ENCODE measurements at places on chromosomes 2 and 18.

GRCh38 chr2:207363761-207364290, 165.9 kb upstream of the CREB1 start:
- no peak for DNase-seq
- no peaks in the 10 kb centered on the region for H3K4me1 ChIP-seq
- no peaks in the 10 kb centered on the region for H3K27me3 ChIP-seq

GRCh38 chr18:5107988-5108387, 89.1 kb downstream of the AKAIN1 start:
- no peak overlapping the region for H3K4me3 ChIP-seq
- no peak for DNase-seq
- no peak overlapping the region for H3K27ac ChIP-seq
- no peaks in the 10 kb centered on the region for H3K36me3 ChIP-seq

DNA sequence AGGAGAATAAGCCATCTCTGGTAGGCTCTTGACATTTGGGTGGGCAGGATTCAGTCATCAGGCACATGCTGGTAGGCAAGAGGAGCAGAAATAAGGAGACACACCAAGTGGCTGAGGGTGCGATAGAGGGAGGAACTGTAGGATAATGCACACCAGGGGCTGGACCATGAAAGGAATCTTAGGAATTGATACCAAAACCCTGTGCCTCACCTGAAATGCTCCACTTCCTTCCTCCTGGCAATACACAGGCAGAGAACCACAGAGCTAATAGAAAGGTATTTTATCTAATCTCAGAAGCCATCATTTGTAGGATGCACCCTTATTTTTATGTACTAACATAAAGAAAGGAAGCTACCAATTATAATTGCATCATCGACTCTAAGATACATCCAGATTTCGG, 4.4 kb upstream of the CYP1B1 start:
- H3K27ac ChIP-seq = no peak overlapping the region
- H3K27me3 ChIP-seq = no peaks in the 10 kb centered on the region
- no peaks in the 10 kb centered on the region for H3K36me3 ChIP-seq

GRCh38 chr18:34623557-34623956, 86.5 kb upstream of the DTNA start:
- H3K4me1 ChIP-seq = peaks cover 5% of the 10 kb centered on the region
- H3K27me3 ChIP-seq = no peaks in the 10 kb centered on the region
- H3K27ac ChIP-seq = no peak overlapping the region
- DNase-seq = no peak

DNA sequence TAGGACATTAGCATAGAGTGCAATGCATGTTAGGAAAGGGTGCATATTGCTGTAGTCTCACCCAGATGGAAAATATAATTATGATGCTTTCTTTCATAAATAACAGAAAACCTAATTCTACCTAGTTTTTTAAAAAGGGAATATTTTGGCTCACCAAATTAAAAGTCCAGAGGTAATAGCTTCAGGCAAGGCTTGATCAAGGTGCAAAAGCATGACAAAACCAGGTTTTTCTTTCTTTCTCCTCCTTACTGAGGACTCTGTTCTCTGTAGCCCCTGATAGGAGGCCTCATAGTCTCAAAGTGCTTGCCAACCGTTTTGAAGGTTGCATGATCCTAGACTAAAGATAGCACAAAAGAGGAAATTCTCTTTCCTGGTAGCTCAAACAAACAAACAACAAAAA, 349.9 kb downstream of the CTNNA2 start:
- H3K4me3 ChIP-seq = no peak overlapping the region
- no peak for DNase-seq
- H3K36me3 ChIP-seq = no peaks in the 10 kb centered on the region
- H3K4me1 ChIP-seq = no peaks in the 10 kb centered on the region

- DNase-seq = no peak
- no peaks in the 10 kb centered on the region for H3K36me3 ChIP-seq
- no peaks in the 10 kb centered on the region for H3K4me1 ChIP-seq
- no peak overlapping the region for H3K27ac ChIP-seq
- no peak overlapping the region for H3K4me3 ChIP-seq
These were observed 97.0 kb downstream of the MBP start for GRCh38 chr18:77035380-77036187.

DNA sequence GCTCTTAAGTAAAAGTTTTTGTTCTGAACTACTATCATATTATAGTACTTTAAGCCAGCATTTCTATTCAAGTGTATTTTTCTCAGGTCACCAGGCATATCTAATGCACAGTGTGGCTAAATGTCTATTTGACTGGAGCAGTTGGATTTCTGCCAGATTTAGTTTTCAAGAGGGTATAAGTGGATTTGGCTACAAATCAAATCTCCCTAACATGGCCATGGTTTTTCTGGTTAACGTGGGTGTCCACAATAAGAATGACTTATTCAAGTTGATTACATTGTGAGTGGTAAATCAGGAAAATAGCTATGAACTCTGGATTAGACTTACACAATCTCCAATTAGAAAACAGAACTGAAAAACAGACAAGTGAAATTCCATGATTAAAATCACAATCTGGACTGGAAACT, 5.7 kb upstream of the CHN1 start:
- H3K4me3 ChIP-seq = no peak overlapping the region
- no peak for DNase-seq
- H3K36me3 ChIP-seq = no peaks in the 10 kb centered on the region
- no peaks in the 10 kb centered on the region for H3K27me3 ChIP-seq
- H3K4me1 ChIP-seq = peaks cover 25% of the 10 kb centered on the region

DNA sequence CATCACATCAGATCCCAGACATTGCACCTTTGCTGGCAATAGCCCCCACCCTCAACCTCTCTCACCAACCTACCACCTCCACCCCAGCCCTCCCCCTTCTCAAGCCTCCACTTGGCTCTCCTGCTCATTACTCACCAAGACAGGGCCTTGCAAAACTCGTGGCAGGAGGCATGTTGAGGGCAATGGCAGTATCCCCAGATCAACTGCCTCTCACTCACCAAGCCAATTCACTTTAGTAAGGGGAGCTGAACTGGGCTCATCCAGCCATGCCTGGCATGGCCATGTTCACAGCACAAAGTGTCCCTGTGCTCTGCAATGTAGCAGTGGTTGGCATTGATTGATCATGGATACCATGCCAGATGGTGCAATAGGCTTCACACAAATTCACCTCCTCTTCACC, 46.3 kb upstream of the TEX51 start:
- DNase-seq = no peak
- no peaks in the 10 kb centered on the region for H3K36me3 ChIP-seq
- no peaks in the 10 kb centered on the region for H3K4me1 ChIP-seq
- no peaks in the 10 kb centered on the region for H3K27me3 ChIP-seq

- no peaks in the 10 kb centered on the region for H3K36me3 ChIP-seq
- no peak for DNase-seq
- H3K4me3 ChIP-seq = no peak overlapping the region
These were observed 22.6 kb upstream of the DAPL1 start for GRCh38 chr2:158772306-158773078.

DNA sequence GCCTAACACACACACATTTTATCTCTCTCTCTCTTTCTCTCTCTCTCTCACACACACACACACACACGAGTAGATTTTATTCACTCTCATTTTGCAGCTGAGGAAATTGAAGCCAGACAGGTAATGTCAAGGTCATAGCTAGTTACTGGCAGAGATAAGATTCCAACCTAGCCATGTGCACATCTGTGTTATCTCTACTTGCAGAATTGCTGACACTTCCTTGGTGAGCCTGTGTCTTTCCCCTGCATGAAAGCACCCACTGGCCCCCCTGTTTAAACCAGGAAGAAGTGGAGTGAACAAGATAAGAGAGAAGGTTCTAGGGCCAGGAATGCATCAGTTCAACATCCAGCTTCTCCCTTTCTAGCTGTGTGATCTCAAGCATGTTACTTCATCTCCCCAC, 423.7 kb downstream of the TXNL1 start:
- no peaks in the 10 kb centered on the region for H3K36me3 ChIP-seq
- no peaks in the 10 kb centered on the region for H3K4me1 ChIP-seq
- H3K4me3 ChIP-seq = no peak overlapping the region

All from thoracic aorta (tissue), 2 donors.